Mammary epithelial cell (primary cell): ENCODE measurements at places on chromosomes 2 and 18.

GRCh38 chr18:23703057-23703986, 14.1 kb downstream of the LAMA3 start:
- peak; percentile 63 for DNase-seq

GRCh38 chr2:149422337-149422990, 92.1 kb downstream of the LYPD6 start:
- DNase-seq, result peak; percentile 32

- no peak for DNase-seq
These were observed 42.0 kb downstream of the DTNA start for GRCh38 chr18:34752056-34752455.

DNA sequence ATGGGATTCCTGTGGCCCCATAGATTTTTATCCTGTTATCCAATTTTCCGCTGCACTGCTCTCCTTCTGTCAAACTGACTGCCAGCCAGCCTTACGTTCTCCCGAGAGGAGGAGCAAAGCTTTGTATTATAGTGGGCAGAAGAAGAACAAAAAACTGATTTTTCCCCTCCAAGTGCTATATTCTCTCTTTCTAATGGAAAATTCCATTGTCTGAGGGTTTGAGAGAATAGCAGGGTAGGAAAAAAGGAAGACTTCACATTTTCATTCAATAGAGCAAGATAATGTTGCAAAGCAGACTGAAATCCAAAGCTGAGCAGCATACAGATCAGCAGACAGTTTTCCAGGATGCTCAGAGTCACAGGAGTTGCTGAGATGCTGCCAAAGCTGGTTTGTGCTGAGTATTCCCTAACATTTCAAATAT, 238.0 kb downstream of the UBE2E3 start:
- no peak for DNase-seq

DNA sequence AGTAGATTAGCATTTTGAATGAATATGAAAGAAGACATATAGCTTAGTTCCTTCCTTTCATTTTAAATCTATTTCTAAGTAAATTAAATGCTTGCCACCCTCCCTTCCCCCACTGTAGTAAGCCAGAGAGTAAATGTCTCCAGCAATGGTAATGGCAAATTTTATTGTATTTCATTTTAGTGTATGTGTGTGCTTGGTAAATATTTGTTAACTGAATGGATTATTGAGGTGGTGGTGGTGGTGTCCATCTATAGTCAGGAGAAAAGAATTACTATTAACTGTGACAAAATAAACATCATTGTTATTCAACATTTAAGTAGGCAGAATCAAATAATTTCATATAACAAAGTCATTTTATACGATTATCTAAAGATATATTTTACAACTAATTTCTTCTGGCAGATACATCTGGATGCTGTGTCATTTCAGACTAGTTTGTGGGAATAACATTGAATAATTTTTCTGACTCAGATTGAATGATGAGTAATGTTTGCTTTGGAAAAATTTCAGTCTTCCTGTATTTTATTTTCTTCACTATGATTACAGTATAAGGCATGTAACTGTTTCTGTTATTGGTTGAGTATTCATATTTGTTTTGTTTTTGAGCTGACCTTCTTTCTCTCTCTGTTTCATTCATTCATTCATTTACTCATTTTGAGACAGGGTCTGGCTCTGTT, 18.3 kb downstream of the ASXL3 start:
- DNase-seq, result peak; percentile 53

DNA sequence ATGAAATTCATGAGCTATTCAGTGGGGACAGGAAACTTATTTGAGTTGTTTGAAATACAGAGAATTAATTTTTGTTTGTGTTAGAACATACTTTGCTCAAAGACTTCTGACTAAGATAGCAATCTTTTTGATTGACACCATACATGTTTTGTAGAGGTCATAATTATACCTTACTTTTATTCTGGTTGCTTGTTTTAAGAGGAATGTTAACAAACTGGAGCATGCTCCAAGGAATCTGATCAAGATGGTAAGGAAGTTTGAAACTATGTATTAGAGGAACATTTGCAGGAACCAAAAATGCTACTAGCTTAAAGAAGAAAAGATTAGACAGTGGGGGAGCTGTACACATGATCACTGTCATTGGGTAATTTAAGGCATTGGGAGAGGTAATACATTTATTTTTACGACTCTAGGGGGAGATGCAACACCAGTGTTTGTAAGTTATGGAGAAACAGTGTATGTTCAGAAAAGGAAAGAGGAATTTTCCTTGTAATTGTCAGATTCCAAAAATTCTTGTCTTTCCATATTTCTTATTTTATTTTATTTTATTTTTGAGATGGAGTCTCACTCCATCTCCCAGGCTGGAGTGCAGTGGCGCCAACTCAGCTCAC, 8.0 kb downstream of the AGFG1 start:
- DNase-seq, result no peak

- peak; percentile 39 for DNase-seq
These were observed 24.2 kb upstream of the RHOB start for GRCh38 chr2:20422402-20423271.

GRCh38 chr18:54280220-54280569, 10.9 kb downstream of the POLI start:
- no peak for DNase-seq

DNA sequence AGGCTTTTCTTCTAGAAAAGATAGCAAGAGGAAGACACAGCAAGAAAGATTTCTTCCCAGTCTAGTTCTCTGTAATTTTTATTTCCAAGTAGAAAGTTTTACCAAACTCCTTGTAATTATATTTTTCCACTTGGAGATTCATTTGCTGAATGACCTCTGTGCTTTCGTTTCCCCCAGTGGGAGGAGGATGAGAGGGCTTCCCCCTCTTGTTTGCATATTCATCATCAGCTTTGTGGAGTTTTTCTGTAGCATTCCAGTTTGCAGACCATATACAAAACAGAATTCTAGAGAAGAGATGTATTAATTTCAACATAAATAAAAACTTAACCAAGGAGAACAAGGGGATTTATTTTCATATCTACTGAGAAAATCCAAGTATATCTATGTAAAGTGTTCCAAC, 51.3 kb downstream of the RMDN2 start:
- no peak for DNase-seq

DNA sequence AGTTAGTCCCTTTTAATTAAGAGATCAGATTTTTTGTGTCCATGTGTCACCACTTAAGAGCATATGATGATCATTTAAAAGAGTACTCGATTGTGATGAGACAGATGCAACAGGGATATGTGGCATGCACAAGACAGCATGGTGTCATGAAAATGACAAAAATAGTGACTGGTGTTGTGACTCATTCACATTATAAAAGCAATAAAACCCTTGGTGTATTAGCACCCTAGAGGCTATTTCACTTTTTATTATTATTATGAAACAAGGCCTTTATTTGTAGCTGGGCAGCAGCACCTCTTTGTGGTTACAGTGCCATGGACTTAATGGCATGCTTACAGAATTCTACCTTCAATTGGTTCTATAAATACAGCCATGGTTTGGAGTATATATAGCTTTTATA, 1296.0 kb upstream of the ZEB2 start:
- DNase-seq, result no peak

DNA sequence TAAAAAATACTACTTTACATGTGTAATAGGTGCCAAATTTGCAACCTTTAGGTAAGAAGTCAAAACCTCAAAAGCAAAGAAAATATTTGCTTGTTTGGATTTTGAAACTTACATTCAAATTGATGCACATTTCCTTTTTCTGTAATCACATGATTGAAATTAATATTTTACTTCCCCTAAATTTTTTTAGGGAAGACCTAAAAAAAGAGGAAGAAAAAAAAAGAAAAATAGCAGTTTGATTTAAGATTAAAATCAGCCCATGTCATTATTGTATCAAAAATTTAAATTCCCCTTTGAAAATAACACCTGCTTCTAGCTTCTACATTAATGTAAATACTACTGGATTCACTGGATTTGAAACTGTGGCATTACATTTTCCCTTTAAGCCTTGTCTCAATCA, 68.2 kb upstream of the STON1 start:
- DNase-seq, result no peak

DNA sequence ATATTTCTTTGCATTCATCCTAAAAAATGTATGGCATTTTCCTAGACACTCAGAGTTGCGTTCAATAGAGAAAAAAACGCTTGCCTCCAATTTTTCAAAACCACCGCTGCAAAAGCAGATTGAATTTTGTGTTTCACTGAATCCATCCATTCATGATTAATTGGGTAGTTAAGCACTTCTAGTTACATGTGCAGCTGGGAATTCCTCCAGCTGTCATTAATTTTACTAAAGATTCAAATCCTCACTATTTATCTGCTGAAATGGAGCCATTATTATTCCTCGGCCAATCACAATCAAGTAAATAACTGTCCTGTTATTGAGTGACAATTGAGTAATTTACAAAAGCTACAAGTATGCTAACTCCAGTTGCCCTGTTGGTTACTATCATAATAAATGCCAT, 75.8 kb upstream of the ARL5A start:
- DNase-seq, result no peak

DNA sequence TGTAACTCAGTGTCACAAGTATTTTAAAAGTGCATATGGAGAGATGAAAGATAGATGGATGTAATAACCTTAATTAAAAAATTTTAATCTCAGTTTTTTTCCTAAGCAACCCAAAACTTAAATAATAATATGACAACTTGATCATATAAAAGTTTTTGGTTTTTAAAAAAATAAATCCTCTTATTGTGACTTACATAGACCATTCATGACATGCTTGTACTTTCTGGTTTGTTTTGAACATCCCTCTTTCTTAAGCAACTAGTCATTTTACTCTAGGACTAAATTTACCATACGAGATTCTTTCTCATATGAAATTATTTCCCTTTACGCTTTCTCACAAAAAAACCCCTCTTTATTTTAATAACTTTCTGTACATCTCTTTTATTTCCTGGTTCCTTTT, 6.5 kb upstream of the PLA2R1 start:
- no peak for DNase-seq

- no peak for DNase-seq
These were observed 344.4 kb downstream of the CYRIA start for GRCh38 chr2:16321256-16321655.

DNA sequence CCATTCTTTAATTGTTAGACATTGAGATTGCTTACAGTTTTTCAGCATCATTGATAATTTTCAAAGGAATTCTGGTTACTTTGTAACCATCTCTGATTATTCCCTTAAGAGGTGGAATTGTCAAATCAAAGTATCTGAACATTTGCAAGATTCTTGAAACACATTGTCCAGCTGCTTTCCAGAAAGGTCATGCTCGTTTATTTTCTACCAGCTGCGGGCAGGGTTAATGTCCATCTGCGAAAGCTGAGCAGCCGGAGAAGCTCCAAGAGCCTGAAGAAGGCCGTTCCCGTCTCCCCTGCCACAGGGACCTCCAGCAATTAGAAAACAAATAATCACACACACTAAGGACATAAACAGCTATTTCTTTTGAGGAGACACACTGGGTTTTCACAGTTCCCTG, 76.1 kb upstream of the TXNDC2 start:
- DNase-seq, result no peak

GRCh38 chr2:159863526-159864160, 65.6 kb upstream of the CD302 start:
- no peak for DNase-seq

- no peak for DNase-seq
These were observed 353.8 kb upstream of the SALL3 start for GRCh38 chr18:78625847-78626246.
